Activated CD4-positive, alpha-beta T cell treated with anti-CD3 and anti-CD28 coated beads, Interleukin-2, amount 50 U/mL, for 48 hours (primary cell): ENCODE measurements at places on chromosomes 4 and X.

- no peak for DNase-seq
Measured at GRCh38 chrX:134658760-134659023, 421 bp upstream of the PLAC1 start.

DNA sequence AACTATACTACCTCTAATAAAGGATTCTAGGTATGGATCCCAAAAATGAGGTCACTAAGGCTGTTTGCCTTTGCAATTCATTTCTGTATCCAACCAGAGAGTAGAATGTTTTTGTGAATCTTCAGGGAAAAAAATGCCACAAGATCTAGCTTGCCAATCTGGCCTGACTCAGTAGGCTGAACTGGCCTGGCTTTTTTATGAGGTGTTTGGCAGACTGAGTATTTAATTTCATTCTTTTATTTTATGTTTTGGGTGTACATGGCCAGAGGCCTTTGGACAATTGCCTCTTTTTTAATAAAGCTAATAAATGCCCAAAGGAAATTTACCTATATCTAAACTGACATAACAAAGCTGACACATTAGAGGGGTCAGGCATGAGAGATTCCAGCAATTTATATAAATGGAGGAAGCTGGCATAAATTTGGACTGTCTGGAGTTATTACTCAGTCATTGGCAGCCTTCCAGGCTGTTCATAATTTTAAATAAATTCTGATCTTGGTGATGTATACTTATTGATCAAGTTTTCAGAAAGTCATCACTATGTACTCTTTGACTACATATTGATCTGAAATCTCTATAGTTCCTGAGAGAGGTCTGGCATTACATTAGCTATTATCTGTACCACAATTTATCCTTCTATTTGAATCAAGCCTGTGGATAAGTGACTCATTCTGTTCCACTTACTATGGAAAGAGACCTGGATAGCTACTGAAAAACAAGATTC lies 376.4 kb upstream of the NOCT start:
- DNase-seq: no peak

- no peak for DNase-seq
Measured at GRCh38 chr4:128456171-128456570, 168.6 kb upstream of the PGRMC2 start.

DNA sequence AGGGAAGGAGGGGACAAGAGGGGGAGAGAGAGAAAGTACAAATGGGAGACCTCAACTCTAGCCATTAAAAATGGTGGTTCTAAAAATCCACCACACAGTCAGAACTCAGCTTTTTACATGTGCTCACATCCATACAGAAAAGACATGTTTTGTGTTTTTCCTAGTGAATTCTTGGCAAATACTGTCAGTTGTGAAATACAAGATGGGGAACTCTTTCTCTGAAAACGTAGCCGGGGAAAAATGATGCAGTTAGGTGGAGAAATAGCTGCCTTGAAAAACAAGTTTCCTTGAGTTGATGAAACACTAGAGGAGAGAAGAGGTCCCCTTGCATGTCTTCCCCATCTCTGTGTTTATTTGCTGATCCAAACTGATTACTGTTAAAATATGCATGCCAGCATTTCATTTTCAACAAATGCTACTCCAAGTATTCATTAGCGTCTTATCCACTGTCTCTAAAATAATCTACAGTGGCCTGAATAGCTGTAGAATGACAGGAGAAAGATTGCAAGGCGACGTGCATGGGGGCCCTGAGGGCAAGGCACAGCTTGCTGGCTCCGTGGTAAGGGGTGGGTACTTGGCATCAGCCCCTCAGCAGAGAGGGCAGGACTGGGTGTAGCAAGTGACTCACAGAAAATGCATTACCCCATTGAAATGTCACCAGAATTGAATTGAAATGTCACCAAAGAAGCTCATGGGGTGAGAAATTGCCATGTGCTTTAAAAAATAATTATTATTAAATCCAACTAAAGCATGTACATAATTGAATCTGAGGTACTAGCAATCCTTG lies 48.1 kb upstream of the TBL1X start:
- DNase-seq: no peak

DNA sequence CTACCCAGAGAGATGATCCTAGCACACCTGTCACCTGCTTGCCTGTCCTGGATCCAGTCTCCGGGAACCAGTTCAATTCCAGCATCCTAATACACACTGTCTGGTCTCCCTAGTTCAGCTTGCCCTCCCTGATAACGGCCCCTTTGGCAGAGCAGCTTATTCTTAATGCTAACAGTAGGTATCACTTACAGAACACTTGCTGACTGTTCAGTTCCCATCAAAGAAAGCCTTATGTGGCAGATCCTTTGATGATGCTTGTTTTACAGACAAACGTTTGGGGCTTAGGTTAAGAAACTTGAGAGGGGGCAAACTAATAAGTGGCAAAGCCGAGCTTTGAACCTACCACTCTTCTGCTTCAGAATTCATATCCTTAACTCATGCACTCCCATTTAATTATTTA lies 890 bp downstream of the RASSF6 start:
- DNase-seq: no peak
